Activated CD4-positive, alpha-beta T cell treated with anti-CD3 and anti-CD28 coated beads, Interleukin-2, amount 10 ng/mL, durations not matched to agents 24 days and 14 days (primary cell): ENCODE measurements at places on chromosomes 3 and 15.

- H3K4me1 ChIP-seq, result peaks cover 18% of the 10 kb centered on the region
- DNase-seq, result no peak
- no peaks in the 10 kb centered on the region for H3K36me3 ChIP-seq
- H3K27me3 ChIP-seq, result peaks cover under 1% of the 10 kb centered on the region
Observed at GRCh38 chr3:196141052-196141865, 59.4 kb upstream of the TFRC start.

- H3K27me3 ChIP-seq, result no peaks in the 10 kb centered on the region
- H3K4me3 ChIP-seq, result no peak within 1 kb of the TSS
- no peaks in the 10 kb centered on the region for H3K4me1 ChIP-seq
- H3K36me3 ChIP-seq, result peaks cover 9% of the 10 kb centered on the region
Observed at GRCh38 chr3:121894301-121894990, at the start of gene SLC15A2. SLC15A2 (plus strand) TSS chr3:121894401; CDS start chr3:121894477, 76 bp downstream.

GRCh38 chr3:166190360-166190759 is 353.1 kb upstream of the BCHE start:
- H3K4me3 ChIP-seq, result no peak overlapping the region
- no peak for DNase-seq
- no peak overlapping the region for H3K27ac ChIP-seq
- H3K27me3 ChIP-seq, result no peaks in the 10 kb centered on the region

- H3K27ac ChIP-seq, result no peak overlapping the region
- H3K4me1 ChIP-seq, result peaks cover 9% of the 10 kb centered on the region
- no peaks in the 10 kb centered on the region for H3K27me3 ChIP-seq
- H3K36me3 ChIP-seq, result peaks cover 13% of the 10 kb centered on the region
- no peak for DNase-seq
Observed at GRCh38 chr3:49122451-49122850, 1.8 kb upstream of the USP19 start.

GRCh38 chr15:94297558-94297957 is 66.2 kb downstream of the MCTP2 start:
- H3K4me3 ChIP-seq, result peak overlapping the region; percentile 68
- H3K36me3 ChIP-seq, result peaks cover 46% of the 10 kb centered on the region
- H3K27me3 ChIP-seq, result no peaks in the 10 kb centered on the region
- H3K4me1 ChIP-seq, result peaks cover 62% of the 10 kb centered on the region

GRCh38 chr3:127339016-127339415 is 51.2 kb upstream of the PRR20G start:
- H3K36me3 ChIP-seq, result no peaks in the 10 kb centered on the region
- H3K27ac ChIP-seq, result no peak overlapping the region
- H3K27me3 ChIP-seq, result peaks cover 9% of the 10 kb centered on the region
- DNase-seq, result no peak

GRCh38 chr3:135229018-135229495 is 434.0 kb downstream of the EPHB1 start:
- H3K36me3 ChIP-seq, result no peaks in the 10 kb centered on the region
- H3K27me3 ChIP-seq, result no peaks in the 10 kb centered on the region
- DNase-seq, result no peak
- no peak overlapping the region for H3K4me3 ChIP-seq
